ENCODE measurements at places on chromosomes 2 and 18.

DNA sequence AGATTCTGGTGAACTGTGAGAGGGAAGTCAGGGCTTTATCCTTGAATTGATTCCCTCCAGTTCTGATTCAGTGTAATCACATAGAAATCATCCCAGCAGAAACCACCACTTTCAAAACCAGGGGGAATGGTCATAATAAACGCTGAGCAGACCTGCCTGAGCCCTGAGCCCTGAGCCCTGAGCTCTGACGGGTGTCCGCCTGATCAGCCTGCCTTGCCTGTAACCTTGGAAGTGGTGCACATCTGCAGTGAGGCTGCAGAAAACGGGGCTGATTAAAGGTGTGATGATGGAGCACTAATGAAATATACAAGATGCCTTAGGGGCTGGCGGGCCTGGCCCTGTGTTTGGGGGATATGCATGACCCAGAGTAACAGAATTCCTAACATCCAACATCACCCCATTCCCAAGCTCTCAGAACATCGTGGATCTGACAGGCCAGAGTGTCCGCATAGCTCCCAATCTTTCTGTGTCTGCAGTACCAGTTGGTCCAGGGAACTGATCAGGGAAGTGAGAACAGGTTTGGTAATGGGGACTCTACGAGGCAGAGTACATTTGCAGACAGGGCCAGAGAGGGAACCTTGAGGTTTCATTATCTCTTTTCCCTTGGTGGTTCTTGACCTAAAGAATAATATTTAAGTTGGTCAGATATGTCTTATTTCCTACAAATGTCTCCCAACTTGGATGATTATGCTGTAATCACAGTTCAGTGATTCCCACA, 37.8 kb downstream of the KCTD18 start:
- DNase-seq, result no peak

DNA sequence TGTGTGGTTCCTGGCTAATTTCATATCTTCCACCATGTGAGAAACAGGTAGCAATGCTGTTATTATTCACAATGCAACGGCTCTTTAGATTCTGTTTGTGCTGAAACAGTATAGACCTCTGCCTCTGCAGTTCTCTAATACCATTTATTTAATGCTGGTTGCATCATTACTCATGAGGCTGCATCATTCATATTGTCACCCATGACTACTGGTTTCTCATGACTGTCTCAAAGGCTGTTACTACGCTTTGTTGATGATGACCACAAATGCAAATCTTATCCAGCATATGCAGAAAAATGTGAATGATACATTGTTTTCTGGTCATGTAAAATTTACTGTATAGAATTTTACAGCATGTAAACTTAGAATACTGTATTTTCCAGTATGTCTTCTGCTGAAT, 22.5 kb downstream of the CAVIN2 start:
- no peak for DNase-seq

DNA sequence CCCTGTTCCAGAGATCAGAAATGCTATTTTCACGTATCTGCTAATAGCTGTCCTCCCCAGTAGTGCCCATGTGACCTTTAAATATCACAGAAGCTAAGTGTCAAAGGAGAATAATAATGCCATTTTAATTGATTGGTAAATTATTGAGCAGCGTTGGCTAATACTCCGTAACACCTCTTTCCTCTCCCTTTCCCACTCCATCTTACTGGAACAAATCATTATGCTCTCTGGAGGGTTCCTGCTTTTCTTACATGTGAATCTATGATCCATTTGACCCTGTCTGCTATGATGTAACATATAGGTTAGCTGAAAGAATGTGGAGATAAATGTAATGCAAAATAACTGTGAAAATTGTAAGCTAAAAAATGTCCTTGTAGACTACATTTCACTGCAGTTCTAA, 383.6 kb upstream of the GYPC start:
- no peak for DNase-seq

GRCh38 chr2:2188941-2189340, 142.1 kb downstream of the MYT1L start:
- DNase-seq, result no peak

- no peak for DNase-seq
Observed at GRCh38 chr2:234502919-234503285, 6.0 kb upstream of the ARL4C start.

GRCh38 chr2:170461889-170462288, 253.2 kb upstream of the SP5 start:
- no peak for DNase-seq

DNA sequence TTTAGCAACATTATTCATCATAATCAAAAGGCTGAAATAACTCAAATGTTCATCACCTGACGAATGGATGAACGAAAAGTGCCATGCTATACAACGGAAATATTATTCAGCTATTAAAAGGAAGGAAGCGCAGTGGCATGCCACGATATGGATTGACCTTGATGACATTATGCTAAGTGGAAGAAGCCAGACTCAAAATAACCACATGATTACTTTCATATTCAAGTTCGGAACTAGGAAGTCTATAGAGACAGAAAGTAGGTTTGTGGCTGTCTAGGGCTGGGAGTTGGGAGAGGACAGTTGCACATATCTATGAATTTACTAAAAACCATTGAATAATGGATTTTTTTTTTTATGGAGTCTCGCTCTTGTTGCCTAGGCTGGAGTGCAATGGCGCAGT, 13.4 kb upstream of the PDIA6 start:
- no peak for DNase-seq

GRCh38 chr2:8549273-8549922, 132.5 kb upstream of the ID2 start:
- no peak for DNase-seq

GRCh38 chr2:20217041-20217970, 7.6 kb downstream of the SDC1 start:
- DNase-seq, result no peak

- peak; percentile 39 for DNase-seq
Observed at GRCh38 chr2:28661589-28662001, 90.0 kb upstream of the PPP1CB start.

DNA sequence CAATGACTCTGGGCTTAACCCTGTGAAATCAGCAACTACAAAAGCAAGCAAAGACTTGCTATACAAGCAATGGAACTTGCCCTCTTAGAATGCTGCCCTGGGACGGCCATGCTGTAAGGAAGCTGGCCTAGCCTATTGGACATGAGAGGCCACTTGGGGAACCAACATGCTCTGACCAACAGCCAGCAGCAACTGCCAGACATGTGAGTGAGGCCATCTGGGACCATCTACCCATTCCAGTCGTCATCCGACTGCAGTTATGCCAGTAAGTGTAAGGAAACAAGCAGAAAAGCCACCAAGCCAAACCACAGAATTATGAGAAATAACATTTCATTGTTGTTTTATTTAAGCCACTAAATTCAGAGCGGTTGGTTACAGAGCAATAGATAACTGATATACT, 40.9 kb downstream of the CLASP1 start:
- DNase-seq, result no peak

DNA sequence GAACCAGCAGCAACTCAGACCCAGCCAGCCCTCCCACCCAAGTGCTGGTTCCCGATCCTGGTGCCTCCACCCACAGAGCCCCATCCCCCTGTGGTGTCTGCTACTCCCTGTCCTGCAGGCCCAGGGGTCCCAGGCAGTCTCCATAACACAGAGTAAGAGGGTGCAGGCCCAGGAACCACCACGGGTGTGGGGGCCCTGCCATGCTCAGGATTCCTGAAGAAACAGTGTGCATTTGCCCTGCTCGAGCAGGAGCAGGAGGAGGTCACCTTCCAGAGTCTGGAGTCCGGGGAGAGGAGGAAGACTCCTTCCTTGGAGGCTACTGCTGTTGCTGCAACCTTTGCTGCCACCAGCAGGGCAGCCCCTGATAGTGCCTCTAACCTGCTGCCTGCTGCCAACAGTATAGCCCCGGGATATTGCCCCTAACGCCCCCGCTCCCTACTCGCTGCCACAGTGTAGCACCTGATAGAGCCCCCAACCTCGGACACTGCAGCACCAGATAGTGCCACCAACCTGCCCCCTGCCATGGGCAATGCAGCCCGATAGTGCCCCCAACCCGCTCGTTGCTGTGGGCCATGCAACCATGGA, 46.8 kb upstream of the ANKRD62 start:
- no peak for DNase-seq

- DNase-seq, result no peak
Observed at GRCh38 chr2:207792244-207792785, 22.6 kb upstream of the FZD5 start.

DNA sequence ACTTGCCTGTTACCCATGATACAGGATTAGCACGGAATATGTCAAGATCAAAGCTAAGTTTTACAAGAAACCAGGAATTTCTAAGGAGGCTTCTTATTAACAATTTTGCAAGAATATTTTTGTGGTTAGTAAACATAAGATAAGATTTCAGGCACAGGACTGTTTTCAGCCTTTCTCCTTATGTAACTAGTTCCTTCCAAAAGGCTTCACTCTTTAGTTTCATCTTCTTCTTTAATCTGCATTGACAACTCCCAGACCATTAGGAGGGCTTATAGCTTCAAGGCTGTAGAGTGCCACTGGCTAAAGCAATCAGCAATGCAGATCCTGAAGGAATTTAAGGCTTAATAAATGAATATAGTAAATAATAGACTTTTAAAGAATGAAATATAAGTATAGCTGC, 29.3 kb downstream of the SLC14A1 start:
- DNase-seq, result no peak

DNA sequence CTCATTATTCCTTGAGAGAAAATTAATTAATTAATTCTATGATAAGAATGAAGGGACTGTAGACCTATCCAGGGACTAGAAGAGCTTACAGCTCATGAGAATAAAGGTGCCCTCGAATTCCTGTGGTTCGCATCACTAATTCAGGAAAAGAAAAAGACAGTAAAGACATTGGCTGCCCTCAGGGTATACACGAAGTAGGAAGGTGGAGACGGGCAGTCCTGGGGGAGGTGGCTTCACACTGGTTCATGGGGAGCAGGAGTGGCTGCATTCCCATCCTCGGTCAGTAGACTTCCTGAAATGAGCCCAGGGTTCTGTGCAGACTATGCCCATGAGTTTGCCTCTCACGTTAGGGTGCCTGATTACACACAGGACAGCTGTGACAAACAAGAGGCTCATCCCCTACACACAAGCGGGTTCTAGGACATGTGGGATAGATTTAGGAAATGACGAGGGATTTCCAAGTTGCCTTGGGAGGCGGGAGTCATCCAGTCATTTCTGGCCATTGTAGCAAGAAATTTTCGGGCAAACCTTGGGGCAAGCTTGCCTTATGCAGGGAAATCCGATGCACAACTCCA, 282.2 kb downstream of the CYP26B1 start:
- no peak for DNase-seq

DNA sequence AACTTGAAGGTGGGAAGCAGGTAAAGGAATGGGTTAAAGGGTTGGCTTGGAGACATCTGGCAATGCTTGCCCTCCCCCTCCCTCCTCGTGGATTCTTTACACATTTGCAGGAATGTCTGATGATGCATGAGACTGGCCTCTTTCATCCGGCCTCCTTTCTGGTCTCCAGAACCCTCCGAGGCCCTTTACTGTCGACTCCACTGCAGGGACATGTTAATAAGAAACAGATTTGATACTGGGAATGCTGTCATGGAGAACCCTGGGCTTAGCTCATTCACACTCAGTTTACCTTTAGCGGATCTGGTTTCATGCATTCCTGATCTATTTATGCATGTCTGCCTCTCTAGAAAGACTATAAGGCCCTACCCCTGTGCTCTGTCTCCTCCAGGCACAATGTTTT, 238.7 kb downstream of the TGIF1 start:
- DNase-seq, result no peak

GRCh38 chr2:70684846-70685622, 83.0 kb downstream of the ADD2 start:
- no peak for DNase-seq

DNA sequence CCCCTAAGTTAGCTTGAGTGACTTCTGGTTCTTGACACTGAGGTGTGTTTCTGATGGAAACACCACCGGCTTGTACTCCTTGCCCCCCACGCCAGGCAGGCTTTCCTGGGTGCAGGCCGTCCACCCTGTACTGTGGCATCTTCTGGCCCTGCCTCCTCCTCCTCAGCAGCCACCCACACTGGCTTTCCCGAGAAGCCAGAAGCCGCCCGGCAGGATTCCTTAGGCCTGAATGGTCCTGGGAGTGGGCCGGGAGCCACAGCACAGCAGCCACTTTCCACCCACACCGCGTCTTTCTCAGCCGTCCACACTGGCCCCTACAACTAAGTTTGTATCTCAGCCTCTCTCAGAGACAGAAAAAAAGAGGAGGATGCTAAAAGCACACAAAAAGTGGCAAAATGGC, 2.1 kb upstream of the HSBP1L1 start:
- DNase-seq, result no peak

DNA sequence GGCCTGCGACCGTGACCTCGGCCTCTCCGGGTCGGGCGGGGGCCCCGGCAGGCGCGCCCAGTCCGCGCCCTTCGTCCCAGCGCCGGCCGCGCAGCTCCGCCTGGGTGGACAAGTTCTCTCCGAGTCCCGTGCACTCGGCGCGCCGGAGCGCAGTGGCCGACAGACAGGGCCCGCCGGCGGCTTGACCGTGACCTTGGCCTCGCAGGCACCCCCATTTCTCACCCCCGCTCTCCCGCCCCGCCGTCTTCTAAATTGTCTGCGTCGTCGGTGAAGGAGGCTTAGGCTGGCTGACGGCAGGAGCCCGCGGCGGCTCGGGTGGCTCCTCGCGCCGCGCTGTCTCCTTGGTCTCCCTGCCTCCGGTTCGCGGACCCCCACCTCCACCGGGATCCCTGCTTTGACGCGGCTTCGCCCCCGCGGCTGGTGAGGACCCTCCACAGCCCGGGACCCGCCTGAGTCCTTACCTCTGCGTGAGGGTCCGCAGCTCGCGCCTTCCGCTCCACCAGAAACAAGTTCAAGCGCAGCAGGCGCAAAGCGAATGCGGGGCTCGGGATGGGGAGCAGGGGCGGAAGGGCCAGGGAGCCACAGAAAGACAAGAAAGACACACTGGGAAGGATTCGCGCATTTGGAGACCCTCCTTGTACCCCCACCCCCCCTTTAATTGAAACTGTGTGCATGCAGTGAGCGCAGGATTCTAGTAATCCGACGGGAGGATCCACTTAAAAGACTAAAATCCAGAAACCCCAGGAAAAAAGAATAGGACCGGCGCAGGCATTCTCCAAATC, 4.0 kb downstream of the PTGR3 start:
- DNase-seq, result no peak

DNA sequence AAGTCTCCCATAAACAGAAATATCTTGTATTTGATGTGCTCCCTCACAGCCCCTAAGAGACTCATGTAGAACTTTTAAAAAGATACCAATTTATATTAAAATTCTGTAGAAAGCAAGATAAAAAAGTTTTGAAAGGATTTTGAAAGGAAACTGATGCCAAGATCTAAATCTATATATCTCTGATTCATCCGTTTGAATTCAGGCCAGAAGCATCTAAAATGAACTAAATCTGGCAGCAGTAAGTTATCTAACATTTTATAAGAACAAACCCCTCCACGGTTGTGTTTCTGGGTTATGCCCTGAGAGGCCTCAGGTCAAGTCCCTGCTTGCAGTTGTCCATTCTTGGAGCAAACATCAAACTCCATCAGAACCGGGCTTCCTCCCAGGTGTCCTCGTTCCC, 165.8 kb downstream of the FBXO15 start:
- DNase-seq, result no peak

DNA sequence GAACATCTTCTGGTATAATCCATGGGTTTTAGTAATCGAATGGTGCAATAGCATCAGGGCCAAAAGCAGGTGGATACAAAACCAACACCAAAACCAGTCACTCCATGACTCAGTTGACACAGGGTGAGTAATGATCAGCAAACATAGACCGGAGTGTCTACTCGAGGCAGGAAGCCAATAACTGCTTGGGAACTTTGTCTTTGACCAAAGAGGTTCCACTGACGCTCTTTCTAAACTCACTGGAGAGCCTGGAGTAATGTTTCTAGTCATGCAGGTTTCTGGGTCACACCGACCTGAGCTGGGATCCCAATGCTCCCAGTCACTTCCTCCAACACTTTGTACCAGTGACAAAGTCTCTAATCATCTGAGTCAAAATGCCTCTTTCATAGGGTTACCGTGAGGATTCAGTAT, 30.9 kb downstream of the MREG start:
- no peak for DNase-seq
